ENCODE measurements at places on chromosomes 16 and 17. TPM values are rescaled to one million over a fixed set of nuclear protein-coding genes. Genes with fewer than 3 reads are reported as not detected.

COA3 gene
- total RNA-seq, result 49.5 TPM

PLK1 gene
- total RNA-seq, result 73.4 TPM

CHST6 gene
- not detected for total RNA-seq

ANKFN1 gene
- total RNA-seq, result not detected

C17orf78 gene
- total RNA-seq, result not detected

GAS7 gene
- not detected for total RNA-seq

FBXO39 gene
- total RNA-seq, result 6.4 TPM

GP1BA gene
- total RNA-seq, result not detected

GABARAPL2 gene
- total RNA-seq, result 78.3 TPM

TERB1 gene
- total RNA-seq, result not detected

PRAC1 gene
- total RNA-seq, result not detected

KIF18B gene
- total RNA-seq, result 55.2 TPM

RNF222 gene
- not detected for total RNA-seq

NPIPA5 gene
- total RNA-seq, result 17.2 TPM

RDM1 gene
- 6.3 TPM for total RNA-seq

IL17C gene
- not detected for total RNA-seq

TVP23A gene
- 0.32 TPM for total RNA-seq

SEPTIN12 gene
- not detected for total RNA-seq

SHISA9 gene
- total RNA-seq, result not detected

MYO18A gene
- 98.8 TPM for total RNA-seq
